ENCODE measurements at places on chromosomes 5 and 9.

- DNase-seq = no peak
Observed at GRCh38 chr9:80489329-80489728, 917.6 kb downstream of the TLE4 start.

DNA sequence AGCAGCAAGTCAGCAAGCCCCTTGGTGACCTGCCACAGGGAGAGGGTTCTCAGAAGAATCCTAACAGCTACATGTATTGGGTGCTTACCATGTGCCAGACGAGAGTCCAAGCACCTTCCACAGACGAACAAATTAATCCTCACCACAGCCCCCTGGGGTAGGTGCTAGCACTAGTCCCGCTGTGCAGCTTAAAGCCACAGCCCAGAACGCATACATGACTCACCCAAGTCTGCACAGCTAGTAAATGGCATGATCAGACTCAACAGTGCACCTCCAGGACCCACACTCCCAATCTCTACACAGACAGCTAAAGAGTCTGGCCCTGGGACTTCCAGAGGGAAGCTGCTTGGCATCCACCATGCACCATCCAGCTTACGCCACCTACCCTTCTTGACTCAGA, 111.5 kb downstream of the PAX5 start:
- no peak for DNase-seq

DNA sequence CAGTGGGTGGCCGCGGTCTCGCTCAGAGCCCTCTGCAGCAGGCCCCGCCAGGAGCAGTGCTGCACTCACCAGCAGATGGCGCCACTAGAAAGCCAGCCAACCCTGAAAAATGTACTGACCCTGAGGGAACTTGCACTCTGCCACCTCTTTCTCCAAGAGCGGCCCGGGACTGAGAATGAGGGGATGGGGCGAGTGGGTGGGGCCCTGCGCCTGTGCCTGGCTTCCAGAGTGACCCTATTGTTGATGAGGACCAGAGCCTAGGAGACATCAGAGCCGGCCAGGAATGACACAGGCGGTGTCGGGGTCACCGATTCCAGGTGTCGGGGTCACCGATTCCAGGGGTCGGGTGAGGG, 2.9 kb upstream of the IL17B start:
- DNase-seq = no peak

DNA sequence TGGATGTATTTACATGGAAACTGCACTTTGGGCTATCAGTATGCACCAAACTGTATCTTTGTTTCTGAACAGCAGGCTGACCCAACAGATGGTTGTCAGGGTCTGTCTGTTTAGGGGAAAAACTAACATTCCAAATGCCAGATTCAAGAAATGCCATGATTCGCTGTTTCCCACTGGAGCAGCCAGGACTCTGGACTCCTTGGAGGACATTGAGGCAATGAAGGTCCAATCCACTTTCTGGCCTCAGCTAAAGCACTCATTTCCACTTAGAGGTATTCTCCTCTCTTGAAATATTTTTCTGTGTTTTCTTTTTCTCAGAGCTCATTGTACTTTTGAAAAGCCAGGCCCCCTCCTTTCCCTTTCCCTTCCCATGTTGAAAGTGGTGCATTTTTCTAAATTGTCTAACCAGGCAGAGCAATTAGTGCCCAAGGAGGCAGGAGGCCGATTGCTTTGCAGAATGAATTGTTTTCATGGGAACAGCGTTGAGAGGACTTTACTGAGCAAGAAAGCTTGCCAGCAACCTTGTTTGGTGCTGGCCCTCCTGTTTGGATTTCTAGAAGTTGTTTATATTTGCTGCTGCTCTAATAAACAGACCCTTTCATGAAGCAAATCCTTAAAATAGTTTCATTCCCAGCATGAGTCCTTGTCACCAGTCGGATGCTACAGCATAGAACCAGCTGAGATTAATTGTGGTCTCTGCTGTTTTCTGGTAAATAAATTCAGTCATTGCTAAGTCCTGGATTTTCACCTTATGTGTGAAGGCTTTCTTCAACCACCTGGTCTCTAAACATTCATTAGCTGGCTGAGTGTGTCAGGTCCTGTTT, 132.8 kb upstream of the TAF11L2 start:
- DNase-seq = no peak

GRCh38 chr5:124712731-124713305, 33.6 kb downstream of the ZNF608 start:
- no peak for DNase-seq
